ENCODE measurements at places on chromosomes 3 and 15. TPM values are rescaled to one million over a fixed set of nuclear protein-coding genes. Genes with fewer than 3 reads are reported as not detected.

GRCh38 chr15:48627260-48627940 lies 18.1 kb downstream of the FBN1 start:
- DNase-seq, result no peak

GRCh38 chr15:49473031-49473430 lies 50.0 kb downstream of the FGF7 start:
- DNase-seq, result no peak

GRCh38 chr3:180416111-180416594 lies 185.8 kb upstream of the TTC14 start:
- peak; percentile 23 for DNase-seq

Gene KBTBD13
- not detected for polyA plus RNA-seq
